Left forelimb (tissue), 1 donor: ENCODE measurements at places on chromosomes 2 and 18.

DNA sequence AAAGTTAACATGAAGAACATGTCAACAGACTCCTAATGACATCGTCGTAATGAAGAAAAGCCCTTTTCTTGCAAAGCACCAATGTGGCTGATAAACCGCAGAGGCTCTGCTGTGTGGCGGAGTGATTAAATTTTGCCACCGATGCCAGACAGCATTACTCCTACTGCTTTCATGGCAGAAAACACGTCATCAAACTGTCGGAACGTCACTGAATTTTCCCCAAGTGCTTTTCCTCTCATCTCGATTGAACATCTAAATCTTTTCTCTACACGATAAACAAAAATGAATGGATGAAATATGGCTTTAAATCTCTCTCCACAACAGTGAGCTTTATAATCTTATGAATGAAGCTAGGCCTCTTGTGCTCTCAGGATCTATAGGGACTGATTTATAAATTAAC is 159.8 kb upstream of the REG3G start:
- no peak for DNase-seq

- no peak for DNase-seq
Measured at GRCh38 chr18:72530622-72531021, 13.5 kb downstream of the CBLN2 start.

- no peak for DNase-seq
Measured at GRCh38 chr2:132646540-132647108, 23.4 kb downstream of the LYPD1 start.

GRCh38 chr18:34506198-34506597 is 203.9 kb upstream of the DTNA start:
- no peak for DNase-seq

GRCh38 chr18:11377766-11378540 is 228.6 kb upstream of the PIEZO2 start:
- DNase-seq = no peak

- DNase-seq = no peak
Measured at GRCh38 chr18:42675810-42676209, 439.7 kb downstream of the RIT2 start.

DNA sequence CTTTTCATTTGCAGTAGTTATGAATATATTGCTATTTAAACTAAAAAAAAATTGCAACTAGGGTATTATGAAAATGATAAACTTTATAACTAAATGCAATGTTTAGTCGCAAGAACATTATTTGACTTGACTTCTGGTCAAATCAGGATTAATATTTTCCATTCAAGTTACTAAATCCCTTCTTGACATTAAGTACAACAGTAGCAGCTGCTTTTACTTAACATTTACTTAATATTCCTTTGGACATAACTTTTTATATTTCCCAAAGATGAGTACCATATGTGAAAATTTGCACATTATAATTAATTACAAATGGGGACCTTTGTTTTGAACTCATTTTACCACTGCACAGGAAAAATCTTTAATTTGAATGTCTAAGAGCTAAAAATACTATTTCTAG is 74.0 kb downstream of the PMS1 start:
- no peak for DNase-seq

- DNase-seq = no peak
Measured at GRCh38 chr2:19195661-19196060, 162.8 kb downstream of the OSR1 start.
